ENCODE measurements at places on chromosomes 16 and 17.

DNA sequence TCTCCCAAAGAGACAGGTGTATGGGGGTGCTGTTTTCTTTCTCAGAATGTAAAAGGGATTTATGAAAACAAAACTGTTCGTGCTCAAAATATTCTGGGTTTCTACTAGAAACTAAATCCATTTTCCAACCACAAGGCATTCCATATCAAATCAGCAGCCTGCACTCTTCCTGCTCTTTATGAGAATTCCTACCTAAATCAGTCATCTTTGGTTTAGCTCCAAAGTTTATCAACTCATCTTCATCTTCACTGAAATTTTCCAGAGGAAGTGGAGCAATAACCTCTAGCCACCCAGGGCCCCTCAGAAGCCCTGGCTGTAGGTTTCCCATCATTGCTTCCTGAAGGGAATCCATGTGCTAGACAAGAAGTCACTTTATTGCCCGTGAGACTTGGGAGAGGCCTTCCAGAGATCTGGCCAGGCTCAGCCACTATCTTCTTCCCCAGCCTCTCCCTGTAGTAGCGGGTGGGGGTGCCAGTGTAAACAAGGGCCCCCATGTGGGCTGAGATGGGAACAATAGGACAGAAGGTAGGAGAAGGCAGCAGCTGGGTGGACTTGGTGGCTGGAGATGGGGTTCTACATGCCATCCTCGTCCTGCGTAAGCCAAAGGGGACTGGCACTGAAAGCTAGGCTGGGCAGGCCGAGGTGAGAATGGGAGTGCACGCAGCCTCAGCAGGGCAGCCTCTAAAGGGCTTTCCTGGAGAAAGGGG lies 22.0 kb upstream of the ALDH3A1 start:
- no peak overlapping the region for H3K4me3 ChIP-seq
- no peak overlapping the region for H3K27ac ChIP-seq
- no peaks in the 10 kb centered on the region for H3K27me3 ChIP-seq
- peaks cover 17% of the 10 kb centered on the region for H3K4me1 ChIP-seq
- no peak for DNase-seq
- peaks cover 4% of the 10 kb centered on the region for H3K36me3 ChIP-seq

DNA sequence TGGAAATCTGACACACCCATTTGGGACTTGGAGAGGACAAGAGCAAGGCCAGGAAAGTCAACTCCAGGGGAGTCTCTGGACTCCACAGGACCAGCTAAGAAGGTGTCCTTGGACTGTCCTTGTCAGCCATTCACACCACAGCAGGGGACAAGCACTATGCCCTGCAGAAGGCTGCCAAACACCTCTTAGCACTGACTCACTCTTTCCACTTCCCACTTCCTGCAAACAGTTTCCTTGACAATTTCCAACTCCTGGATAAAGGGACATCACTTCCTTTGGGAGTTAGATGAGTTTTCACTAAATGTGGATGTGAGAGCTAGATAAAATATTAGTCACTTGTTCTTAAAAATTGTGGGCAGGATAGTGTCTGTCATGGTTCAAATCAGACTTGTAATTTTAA lies 37.8 kb upstream of the BCAR1 start:
- no peak overlapping the region for H3K27ac ChIP-seq
- no peak for DNase-seq
- H3K36me3 ChIP-seq: peaks cover 17% of the 10 kb centered on the region
- H3K27me3 ChIP-seq: peaks cover 17% of the 10 kb centered on the region
- H3K4me3 ChIP-seq: peak overlapping the region; percentile 56
- H3K4me1 ChIP-seq: peaks cover 15% of the 10 kb centered on the region

GRCh38 chr16:66620429-66620795 lies 15.9 kb downstream of the CMTM3 start:
- no peak overlapping the region for H3K27ac ChIP-seq
- H3K27me3 ChIP-seq: no peaks in the 10 kb centered on the region
- H3K4me3 ChIP-seq: no peak overlapping the region
- H3K4me1 ChIP-seq: no peaks in the 10 kb centered on the region
- no peak for DNase-seq
- H3K36me3 ChIP-seq: peaks cover 5% of the 10 kb centered on the region

- H3K36me3 ChIP-seq: peaks cover 4% of the 10 kb centered on the region
- peak overlapping the region; percentile 26 for H3K27ac ChIP-seq
- DNase-seq: no peak
These were observed 8.3 kb upstream of the RAB5C start for GRCh38 chr17:42163113-42163512.

DNA sequence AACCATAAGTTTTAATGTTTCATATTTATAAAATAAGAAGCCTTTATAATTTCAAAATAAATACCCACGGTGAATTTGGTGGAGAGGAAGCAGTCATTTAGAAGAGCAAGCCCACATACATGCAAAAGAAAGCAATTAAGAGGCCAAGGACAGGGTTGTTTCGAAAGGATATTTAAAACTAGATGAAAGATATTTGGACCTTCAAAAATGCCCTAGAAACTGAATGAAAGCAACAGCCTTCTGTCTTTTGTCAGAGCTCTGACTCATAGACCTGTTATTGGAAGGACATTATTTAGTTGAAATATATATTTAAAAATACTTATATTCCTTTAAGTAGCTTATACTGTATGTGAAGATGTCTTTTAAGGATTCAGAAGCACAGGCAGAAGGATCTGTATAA lies 8.6 kb upstream of the METTL9 start:
- H3K4me1 ChIP-seq: no peaks in the 10 kb centered on the region
- H3K27me3 ChIP-seq: no peaks in the 10 kb centered on the region
- H3K36me3 ChIP-seq: no peaks in the 10 kb centered on the region
- no peak overlapping the region for H3K4me3 ChIP-seq
- no peak overlapping the region for H3K27ac ChIP-seq

DNA sequence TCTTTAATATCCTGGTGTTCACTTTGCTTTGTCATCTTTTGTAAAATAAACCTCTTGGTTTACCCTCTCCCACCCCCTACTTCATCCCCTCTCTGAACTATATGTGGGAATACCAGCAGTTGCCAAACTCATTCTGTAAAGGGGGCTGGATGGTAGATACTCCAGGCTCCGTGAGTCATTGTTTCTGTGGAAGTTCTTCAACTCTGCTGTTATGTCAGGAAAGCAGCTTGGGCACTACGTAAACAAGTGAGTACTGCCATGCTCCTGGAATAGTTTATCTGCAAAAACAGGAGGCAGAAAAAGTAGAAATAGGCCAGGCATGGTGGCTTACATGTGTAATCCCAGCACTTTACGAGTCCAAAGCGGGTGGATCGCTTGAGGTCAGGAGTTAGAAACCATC lies 17.6 kb downstream of the MVP start:
- H3K36me3 ChIP-seq: peaks cover 79% of the 10 kb centered on the region
- no peak overlapping the region for H3K4me3 ChIP-seq
- H3K27me3 ChIP-seq: no peaks in the 10 kb centered on the region
- peak overlapping the region; percentile 41 for H3K27ac ChIP-seq

DNA sequence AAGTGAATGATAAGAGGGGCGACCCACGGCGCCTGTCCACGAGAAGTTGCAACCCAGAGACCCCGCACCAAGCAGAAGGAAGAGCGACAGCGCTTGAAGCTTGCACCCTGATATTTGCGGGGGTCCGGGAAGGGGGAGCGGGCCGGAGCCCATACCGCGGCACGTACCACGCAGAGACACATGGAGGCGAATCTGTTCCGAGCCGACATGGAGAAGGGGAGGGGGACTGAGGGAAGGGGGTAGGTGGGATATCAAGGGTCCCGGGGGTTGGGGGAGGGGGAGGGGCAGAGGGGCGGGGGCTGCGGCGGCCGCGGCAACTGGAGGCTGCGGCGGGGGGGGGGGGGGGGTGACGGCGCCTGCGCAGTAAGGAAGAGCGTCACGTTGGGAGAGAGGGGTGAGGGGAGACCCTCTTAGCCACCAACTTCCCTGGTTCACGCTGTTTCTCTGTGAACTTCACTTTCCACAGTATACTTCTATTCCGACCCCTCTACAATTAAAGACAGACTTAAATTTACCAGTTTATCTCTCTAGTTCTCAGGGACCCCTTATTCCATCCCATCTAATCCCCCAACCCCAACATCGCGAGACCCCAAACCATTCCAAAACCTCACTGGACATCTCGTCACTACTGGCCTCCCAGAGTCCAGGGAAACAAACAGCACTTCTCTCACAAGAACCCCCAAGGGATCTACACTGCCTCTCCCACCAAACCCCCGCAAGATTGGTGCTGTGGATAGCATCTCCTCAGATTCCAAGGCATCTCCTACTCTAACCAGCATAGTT lies 8.0 kb downstream of the DLG4 start:
- peaks cover 26% of the 10 kb centered on the region for H3K4me1 ChIP-seq
- no peak overlapping the region for H3K4me3 ChIP-seq

DNA sequence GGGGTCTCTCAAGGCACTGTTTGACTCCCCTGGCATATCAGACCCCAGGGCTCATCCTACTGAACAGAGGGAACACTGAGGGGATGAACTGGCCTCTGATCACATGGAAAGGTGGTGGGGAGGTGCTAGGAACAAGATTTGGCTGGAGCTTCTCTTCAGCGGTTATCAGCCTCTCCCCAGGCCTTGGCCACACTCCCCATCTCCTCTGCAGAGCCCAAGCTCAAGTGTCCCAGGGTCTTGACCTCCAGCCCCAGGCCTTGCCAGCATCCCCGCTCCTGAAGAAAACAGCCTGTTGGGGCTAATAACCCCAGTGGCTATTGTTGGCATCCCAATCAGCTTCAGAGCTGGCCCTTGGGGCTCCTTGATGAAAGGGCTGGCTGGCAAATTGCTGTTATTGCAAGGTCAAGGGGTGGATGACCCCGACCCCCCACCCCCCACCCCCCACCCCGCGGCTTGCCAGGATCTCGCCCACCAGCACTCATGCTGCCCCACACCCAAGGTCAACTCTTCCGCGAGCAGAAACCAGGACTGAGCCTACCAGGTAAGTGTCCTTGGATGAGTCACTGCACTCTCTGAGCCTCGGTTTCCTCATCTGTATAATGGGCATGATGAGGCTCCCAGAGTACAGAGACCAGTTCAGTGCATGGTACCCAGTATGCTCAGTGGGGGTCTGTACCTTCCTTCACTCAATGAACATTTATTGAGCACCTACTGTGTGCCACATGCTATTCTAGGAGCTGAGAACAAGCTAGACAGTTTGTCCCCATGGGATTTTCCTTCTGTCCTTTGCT lies 18.8 kb upstream of the FAM83G start:
- DNase-seq: no peak
- H3K4me1 ChIP-seq: peaks cover 15% of the 10 kb centered on the region
- no peaks in the 10 kb centered on the region for H3K27me3 ChIP-seq
- H3K4me3 ChIP-seq: no peak overlapping the region

- peaks cover 63% of the 10 kb centered on the region for H3K27me3 ChIP-seq
- H3K4me3 ChIP-seq: no peak overlapping the region
These were observed 17.8 kb upstream of the RPL38 start for GRCh38 chr17:74185571-74186185.

DNA sequence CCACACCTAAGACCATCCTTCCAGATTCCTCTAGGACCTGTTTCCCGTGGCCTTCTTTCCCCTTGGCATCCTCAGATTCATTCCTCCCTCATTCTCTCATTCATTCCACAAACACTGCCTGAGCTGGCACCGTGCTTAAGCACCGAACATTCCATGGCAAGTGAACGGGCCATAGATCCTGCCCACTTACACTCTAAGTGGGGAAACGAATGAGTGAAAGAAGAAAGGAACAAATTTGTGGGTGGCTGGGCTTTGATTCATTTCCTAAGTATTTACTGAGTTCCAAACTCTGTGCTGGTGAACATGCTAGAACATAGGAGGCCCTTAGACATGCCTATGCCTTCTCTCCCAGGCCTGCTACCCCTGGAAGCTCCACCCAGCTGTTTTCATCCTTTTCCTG lies 30.0 kb downstream of the SRCIN1 start:
- no peak overlapping the region for H3K27ac ChIP-seq
- no peak overlapping the region for H3K4me3 ChIP-seq
- no peaks in the 10 kb centered on the region for H3K36me3 ChIP-seq
- peaks cover 14% of the 10 kb centered on the region for H3K4me1 ChIP-seq

DNA sequence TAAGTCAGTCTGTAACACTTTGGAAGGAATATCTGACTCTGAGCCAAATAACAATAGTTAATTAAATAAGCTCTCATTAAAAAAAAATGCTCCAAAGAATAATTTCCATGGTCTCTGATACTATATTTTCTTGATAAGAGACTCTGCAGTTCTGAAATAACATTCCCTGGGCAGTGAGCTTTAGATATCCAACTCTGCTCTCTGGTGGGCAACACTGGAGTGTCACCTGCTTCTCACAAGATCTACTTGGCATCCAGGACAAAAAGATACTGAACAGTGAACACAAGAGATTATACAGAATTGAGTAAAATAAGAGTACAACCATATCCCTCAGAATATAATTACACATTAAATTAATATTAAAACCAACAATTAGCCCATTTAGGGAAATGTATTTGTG lies 13.7 kb downstream of the BLMH start:
- H3K27me3 ChIP-seq: no peaks in the 10 kb centered on the region
- no peak overlapping the region for H3K4me3 ChIP-seq
- DNase-seq: no peak
- peaks cover 8% of the 10 kb centered on the region for H3K4me1 ChIP-seq

- peak overlapping the region; percentile 74 for H3K27ac ChIP-seq
- H3K27me3 ChIP-seq: no peaks in the 10 kb centered on the region
- peak overlapping the region; percentile 96 for H3K4me3 ChIP-seq
- peaks cover 45% of the 10 kb centered on the region for H3K4me1 ChIP-seq
These were observed 935 bp downstream of the USP32 start for GRCh38 chr17:60390925-60391470.
